ENCODE measurements at places on chromosomes 7 and 10.

DNA sequence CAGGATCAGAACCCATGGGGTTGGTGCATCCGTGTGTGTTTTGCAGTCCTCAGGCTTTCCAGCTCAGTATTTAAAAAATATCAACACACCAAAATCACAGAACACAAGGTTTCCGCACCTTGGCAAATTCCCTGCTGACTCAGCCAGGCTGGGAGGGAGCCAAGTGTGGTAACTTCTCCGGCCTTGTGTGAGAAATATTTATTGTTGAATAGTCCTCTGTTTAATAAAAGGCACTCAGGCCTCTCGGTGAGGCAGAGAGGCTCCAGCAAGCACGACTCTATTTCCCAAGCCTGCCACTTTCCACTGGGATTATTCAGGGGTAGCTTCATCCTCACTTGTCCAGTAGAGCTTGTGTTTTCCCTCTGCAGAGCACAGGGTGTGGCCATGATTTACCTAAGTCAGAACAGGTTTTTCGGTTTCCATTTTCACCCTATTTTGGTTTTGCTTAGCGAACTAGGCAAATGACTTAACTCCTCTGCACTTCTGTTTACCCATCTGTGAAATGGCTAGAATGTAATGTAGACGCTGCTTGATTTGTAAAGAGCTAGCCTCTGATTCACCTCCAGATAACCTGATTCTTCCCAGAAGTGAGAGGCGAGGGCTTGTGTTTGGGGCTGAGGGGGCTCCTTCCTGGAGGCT is 13.0 kb upstream of the CHST15 start:
- no peak for DNase-seq

GRCh38 chr7:117946151-117946633 is 73.0 kb upstream of the CTTNBP2 start:
- DNase-seq: no peak

- DNase-seq: no peak
Observed at GRCh38 chr7:82325416-82325815, 118.2 kb downstream of the CACNA2D1 start.

DNA sequence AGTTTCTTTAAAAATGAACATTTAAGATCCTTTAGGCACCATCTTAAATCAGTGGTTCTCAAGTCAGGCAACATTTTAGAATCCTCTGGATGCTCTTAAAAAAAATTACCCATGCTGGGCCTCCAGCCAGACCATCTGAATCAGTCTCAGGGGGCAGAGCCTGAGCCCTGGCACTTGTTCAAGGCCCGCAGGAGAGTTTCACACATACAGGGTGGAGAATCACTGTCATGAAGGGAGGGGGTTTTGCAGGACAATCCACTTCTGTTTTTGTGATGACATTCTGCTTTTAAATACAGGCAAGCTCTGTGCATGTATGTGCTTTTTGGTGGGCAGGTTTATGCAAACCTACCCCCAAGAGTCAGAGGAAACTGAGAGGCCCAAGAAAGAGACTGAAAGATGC is 268.6 kb downstream of the SEC23IP start:
- no peak for DNase-seq

DNA sequence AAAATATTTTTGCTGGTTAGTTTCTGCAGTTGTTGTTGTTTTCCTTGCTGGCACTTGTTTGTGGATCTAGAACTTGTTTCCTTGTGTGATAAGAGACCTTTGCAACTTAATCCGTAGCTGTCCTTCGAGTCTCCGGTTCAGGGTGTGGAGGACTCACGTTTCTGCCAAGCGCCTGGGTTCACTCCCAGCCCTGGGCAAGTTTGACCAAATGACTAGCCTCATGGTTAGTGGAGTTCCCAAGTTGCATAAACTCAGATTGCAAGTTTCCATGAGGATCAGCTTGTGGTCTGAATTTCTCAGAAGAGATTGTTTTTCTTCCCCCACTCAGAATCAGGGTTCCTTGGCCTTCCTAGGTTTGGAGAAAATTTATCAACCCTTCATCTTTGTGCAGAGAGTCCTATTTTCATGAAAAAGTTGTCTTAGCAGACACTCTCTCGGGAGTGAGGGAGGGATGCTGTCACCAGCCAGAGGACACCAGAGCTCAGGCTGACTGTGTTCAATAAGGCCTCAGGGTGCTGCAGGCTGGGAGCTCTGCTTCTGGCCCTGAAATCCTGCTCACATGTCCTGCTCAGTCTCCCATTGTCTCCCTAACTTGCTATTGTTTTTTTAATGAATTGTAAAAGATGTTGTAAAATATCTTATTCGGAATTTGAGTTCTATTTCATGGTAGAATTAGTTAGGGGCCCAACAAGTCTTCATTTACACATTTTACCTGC is 377.7 kb upstream of the KLF6 start:
- DNase-seq: no peak

DNA sequence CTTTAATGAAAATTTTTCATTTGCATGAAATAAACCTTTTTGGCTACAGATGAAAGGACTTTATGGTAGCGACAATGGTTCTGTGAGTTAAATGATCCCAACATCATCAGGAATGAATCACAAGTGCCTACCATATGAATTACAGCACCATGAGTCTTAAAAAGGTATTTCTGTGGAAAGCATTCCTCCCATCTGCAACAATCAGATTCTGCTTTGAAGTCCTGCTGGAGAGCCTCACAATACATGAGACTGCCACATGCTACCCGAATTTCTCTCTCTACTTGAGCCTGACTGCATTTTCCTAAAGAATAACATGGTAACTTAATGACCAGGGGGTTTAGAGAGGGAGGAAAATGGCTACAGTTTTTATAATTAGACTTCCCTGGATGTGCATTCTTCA is 190.3 kb downstream of the TWIST1 start:
- DNase-seq: no peak

DNA sequence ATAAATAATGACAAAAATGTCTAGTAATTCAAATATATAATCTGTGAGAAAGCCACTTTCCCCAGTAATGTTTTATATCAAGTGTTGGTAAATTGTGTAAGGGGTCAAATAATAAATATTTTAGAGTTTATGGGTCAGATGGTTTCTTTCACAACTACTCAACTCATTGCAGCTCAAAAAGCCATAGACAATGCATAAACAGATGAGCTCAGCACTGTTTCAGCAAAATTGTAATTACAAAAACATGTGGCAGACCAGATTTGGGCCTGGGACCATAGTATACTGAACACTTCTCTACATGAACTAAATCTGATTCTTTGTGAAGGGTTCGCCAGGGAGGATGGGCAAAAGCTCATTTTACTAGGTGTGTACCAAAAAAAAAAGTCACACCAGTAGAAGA is 460.8 kb downstream of the NRG3 start:
- no peak for DNase-seq

GRCh38 chr7:113404245-113404644 is 285.9 kb upstream of the SMIM30 start:
- DNase-seq: no peak

GRCh38 chr7:135186841-135187253 is 16.3 kb upstream of the CYREN start:
- DNase-seq: no peak

GRCh38 chr7:111801277-111801676 is 239.0 kb upstream of the IMMP2L start:
- no peak for DNase-seq

DNA sequence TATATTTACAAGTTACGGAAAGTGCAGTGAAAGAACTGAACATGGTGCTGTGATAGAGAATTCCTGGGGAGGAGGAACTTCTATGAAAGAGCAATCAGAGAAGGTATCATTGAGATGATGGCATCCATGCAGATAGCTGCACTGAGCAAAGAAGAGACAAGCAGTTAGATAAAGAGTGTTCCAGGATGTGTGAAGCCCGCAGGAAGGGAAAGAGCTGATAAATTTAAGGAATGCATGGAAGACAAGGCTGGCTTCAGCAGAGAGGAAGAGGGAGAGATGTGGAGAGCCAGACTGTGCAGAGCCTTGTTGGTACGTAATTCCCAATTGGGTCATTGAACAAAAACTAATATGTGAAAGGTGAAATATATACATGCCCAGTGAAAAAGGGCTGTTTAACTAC is 538.9 kb downstream of the INHBA start:
- no peak for DNase-seq

- no peak for DNase-seq
Observed at GRCh38 chr7:36001546-36001945, 151.5 kb upstream of the EEPD1 start.

DNA sequence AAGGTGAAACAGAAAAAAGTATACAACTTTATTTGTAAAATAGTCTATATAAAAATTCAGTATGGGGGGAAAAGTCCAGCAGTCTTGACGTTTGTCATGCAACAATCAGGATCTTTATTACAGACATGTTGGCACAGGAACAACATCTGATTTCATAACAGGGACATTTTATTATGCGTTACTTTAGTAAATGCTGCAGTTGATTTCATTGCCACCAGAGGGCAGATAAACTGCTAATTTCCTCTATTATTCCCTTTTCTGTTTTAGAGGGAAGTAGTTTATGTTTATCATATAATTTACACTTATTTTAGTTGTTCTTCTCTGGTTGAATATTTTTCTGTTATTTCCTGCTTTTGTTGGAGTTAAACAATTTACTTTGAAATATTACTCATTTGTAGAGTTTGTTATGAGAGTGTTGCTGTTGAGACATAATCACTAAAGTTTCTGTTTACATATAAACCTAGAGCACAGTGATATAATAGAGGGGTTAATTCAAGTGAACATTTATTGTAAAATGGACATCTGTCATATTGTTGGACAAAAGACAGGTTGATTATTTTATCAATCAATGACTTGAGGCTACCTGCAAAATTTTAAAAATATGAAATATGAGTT is 3.3 kb downstream of the PLXDC2 start:
- DNase-seq: no peak

DNA sequence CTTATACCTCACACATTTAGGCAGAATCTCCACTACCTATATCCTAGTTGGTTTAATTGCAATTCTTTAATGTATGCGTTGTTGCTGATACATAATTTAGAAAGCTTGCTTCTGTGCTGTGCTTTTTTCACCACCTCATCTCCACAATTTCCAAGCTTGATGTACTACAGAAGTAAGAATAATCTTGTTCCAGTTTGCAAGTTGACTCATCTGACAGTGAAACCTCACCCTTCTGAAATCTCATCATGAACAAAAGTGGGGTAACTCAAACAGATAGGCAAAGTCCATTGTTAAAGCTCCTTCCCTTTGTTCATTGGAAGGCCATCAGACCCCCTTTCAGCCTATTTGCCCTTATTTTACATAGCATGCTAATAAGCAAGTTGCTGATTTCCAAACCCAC is 13.6 kb downstream of the EIF4EBP2 start:
- DNase-seq: no peak

DNA sequence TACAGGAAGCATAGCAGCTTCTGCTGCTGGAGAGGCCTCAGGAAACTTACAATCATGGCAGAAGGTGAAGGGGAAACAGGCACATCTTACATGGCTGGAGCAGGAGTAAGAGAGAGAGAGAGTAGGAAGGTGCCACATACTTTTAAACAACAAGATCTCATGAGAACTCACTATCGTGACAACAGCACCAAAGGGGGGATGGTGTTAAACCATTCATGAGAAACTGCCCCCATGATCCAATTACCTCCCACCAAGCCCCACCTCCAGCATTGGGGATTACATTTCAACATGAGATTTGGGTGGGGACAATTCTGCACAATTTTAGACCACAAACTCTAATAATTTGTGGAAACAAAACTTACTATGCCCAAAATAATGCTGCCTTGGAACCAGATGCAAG is 16.8 kb upstream of the ARMC3 start:
- no peak for DNase-seq

DNA sequence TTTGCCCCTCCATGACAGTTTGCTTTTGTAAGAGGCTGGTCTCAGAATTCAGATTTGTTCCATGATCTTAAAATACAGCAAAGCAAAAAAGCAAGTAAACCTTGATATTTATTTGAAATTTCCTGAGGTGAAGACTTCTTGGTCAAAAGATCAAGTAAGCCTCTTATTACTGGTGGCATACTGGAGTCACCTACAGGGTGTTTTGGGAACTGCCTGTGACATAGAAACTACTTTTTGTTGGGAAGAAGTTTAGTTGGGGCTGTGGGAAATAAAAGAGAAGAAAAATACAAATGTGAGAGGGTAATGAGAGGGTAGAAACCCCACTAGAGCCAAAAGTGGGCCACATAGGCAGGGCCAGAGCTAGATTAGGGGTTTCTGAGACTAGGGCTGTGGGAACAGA is 217.9 kb downstream of the OTUD1 start:
- no peak for DNase-seq

DNA sequence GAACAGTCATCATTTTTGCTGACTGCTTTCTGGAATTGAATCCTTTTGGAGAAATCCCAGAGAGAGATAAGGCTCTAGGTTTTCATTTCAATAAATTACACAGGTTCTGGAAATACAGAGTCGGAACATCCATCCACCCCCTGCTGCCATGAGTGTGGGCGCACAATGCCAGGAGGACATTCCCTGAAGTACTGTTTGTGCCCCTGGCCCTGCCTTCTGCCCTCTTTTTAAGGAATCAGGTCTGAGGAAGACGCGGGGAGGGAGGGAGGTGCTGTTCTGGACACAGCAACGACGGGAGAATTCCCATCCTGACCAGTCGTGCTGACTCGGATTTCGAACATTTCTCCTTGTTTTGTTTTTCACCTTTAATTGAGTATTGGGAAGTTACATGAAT is 69.0 kb downstream of the SEC61G start:
- no peak for DNase-seq

- DNase-seq: no peak
Observed at GRCh38 chr7:118753479-118753878, 529.0 kb downstream of the ANKRD7 start.

DNA sequence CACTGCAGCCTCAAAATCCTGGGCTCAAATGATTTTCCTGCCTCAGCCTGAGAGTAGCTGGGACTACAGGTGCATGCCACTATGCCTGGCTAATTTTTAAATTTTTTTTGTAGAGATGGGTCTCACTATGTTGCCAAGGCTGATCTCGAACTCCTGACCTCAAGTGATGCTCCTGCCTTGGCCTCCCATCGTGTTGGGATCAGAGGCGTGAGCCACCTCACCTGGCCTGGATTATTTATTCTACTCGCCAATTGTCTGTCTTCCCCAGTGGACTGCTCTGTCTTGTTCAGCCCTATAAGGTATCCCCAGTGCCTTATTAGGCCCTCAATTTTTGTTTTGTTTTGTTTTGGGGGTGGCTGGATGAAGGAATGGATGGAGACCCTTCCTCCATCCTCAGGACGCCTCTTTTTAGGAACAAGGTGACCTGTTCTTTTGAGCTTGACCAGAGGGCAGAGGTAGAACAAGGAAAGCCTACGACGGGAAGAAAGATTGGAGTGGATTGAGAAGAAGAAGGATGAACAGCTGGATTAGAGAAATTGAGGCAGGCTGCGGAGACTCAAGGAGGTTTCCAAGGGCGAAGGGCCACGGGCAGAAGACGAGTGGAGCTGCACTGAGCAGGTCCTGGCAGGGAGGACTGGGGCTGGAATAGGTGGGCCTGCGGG is 541 bp upstream of the DENND10 start:
- DNase-seq: no peak

DNA sequence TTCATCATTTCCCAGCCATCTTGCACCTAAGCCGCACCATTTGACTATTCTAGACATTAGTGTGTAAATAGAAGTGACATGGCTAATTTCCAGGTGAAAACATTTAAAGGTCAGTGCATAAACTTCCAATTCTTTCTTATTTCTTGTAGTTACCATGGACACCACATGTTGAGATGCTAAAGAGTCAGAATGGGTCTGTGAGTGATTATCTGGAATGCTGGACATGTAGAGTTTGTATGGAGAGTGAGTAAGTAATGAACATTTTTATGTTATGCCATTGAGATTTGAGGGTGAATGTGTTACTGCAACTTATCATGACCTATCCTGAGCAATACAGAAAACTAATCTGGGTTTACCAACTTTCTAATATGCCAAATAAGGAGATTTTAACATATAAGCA is 60.4 kb downstream of the MEOX2 start:
- DNase-seq: no peak

- DNase-seq: no peak
Observed at GRCh38 chr10:27252267-27253000, 11.8 kb upstream of the ACBD5 start.
